ENCODE measurements at places on chromosomes 2 and 18. TPM values are rescaled to one million over a fixed set of nuclear protein-coding genes. Genes with fewer than 3 reads are reported as not detected.

- H3K4me1 ChIP-seq = no peaks in the 10 kb centered on the region
- H3K36me3 ChIP-seq = no peaks in the 10 kb centered on the region
- H3K4me3 ChIP-seq = no peak overlapping the region
- no peak overlapping the region for H3K27ac ChIP-seq
Measured at GRCh38 chr2:231016566-231017230, 20.6 kb upstream of the C2orf72 start.

MDH1B gene
- 6.3 TPM for total RNA-seq

GRCh38 chr2:66481100-66481549, 46.2 kb downstream of the MEIS1 start:
- H3K27ac ChIP-seq = no peak overlapping the region
- no peak for DNase-seq
- no peaks in the 10 kb centered on the region for H3K36me3 ChIP-seq
- no peaks in the 10 kb centered on the region for H3K27me3 ChIP-seq
- no peaks in the 10 kb centered on the region for H3K4me1 ChIP-seq
- H3K4me3 ChIP-seq = no peak overlapping the region

DNA sequence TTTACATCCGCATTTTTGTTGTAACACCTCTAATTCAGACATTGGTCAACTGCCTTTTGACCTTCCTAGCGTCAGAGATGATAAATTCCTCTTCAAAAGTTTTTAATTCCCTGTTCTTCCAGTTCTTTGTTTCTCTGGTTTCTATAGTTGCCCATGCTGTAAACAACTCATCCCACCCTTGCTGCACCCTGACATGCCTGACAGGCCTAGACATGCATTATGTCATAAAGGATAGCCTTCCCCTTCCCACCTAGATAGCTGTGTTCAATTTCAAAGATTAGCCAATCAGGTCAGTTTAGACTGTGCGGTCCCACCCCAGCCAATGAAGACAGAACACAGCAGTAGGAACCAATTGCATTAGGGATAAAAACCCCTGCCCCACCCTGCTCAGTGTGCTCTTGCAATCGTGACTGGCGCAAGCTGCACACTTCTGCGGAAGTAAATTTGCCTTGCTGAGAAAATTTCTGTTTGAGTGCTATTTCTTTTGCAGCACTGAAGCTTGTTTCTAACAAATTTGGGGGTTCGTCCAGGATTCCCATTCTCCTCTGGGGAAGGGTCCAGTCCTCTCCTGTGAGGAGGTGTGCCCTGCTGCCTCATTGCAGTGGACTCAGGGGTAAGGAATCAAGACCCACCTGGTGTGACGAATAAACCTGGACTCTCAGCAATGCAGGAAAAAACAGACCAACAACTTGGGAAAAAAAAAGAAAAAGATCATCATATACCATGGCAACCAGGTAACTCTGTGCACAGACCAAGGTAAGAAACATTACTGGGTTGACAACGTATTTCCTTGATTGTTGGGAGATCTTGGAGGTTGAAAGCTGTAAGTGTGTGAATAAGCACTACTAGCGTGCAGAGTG, 9.1 kb upstream of the SAP130 start:
- H3K4me3 ChIP-seq = no peak overlapping the region
- no peak for DNase-seq
- no peaks in the 10 kb centered on the region for H3K36me3 ChIP-seq
- H3K4me1 ChIP-seq = no peaks in the 10 kb centered on the region
- no peak overlapping the region for H3K27ac ChIP-seq
- no peaks in the 10 kb centered on the region for H3K27me3 ChIP-seq
